ENCODE measurements at places on chromosomes 7 and 10.

- DNase-seq, result no peak
These were observed 30.6 kb downstream of the CPVL start for GRCh38 chr7:29115753-29116152.

DNA sequence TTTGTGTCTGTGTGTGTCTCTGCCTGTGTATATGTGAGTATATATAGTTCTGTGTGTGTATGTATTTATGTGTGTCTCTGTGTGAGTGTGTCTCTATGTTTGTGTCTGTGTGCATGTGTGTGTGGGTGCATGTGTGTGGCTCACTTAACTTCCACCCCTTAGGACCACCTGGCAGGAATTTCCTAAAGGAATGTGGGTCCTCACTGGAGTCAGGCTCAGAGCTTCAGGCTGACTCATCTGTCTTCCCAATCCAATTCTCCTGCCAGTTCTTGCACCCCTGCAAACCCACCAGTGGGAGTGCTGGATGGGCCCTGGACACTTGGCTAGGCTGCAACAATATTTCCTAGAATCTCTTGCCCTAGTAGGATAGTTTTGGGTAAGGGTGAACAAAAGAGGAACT, 70.2 kb upstream of the GRB10 start:
- no peak for DNase-seq

GRCh38 chr7:4713183-4713784, 31.2 kb downstream of the FOXK1 start:
- DNase-seq, result no peak

- DNase-seq, result no peak
These were observed 649.6 kb downstream of the LRMDA start for GRCh38 chr10:76080991-76081390.

GRCh38 chr10:125146791-125147579, 13.4 kb downstream of the CTBP2 start:
- no peak for DNase-seq

- no peak for DNase-seq
These were observed 96.6 kb downstream of the PTPRE start for GRCh38 chr10:128003521-128003920.

DNA sequence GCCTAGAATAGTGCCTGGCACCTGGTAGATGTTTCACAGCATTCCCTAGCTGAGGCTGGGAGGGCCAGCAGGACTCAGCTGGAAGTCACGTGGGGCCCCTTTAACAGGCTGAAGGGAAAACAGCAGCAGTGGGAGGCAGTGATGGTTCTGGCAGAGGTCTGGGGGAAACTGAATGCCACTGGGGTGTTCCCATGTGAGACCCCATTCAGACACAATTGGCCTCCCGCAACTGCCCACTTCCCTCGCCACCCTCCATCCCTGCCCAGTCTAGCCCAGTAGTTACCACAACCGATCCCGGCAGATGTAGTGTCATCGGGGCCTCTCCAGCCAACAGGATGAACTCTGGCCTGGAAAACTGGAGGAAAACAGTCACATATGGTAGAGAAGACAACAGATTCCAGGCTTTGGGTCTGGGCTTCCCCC, 38.3 kb downstream of the FRMPD2 start:
- DNase-seq, result no peak

GRCh38 chr7:121473645-121474300, 77.7 kb upstream of the FAM3C start:
- no peak for DNase-seq

DNA sequence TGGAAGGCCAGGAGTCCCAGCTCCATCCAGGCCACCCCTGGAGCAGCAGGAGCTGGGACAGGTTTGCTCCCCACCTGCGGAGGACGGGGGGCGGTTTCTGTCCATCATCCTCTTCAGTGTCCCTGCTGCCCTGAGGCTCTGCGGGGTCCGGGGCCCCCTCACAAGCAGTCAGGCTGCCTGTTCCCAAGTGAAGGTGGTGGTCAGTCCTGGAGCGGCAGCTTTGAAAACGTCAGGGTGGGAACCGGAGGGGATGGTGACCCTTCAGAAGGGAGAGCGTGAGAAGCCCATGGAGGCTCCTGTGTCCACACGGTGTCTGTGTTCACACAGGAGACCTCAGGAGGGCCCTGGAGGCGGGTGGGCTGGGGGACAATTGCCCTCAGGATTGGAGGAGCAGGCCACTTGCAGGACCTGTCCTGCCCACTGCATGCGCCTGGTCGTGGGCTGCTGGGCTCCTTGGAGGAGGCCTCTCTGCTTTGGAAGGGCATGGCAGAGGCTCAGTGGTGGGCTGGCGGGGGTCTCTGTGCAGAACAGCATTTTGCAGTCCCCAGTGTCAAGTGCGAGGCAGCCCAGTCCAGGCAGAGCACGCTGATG, 49.3 kb upstream of the INPP5A start:
- no peak for DNase-seq

DNA sequence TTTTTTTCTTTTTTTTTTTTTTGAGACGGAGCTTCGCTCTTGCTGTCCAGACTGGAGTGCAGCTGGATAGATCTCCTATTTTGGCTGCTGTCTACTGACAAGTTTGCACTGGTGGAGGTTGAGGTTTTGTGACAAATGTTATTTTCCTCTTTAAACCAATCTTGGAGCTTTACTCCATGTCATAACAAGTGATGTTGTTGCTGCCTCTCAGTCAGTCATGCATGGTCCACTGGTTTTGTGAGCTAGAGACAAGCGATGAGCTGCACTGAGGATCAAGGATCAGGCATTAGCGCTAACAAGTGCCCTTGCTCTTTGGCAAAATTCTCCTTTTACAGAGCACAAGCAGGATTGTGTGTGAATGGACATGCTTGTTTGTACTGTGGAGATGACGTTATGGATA, 805 bp upstream of the WDFY4 start:
- no peak for DNase-seq

DNA sequence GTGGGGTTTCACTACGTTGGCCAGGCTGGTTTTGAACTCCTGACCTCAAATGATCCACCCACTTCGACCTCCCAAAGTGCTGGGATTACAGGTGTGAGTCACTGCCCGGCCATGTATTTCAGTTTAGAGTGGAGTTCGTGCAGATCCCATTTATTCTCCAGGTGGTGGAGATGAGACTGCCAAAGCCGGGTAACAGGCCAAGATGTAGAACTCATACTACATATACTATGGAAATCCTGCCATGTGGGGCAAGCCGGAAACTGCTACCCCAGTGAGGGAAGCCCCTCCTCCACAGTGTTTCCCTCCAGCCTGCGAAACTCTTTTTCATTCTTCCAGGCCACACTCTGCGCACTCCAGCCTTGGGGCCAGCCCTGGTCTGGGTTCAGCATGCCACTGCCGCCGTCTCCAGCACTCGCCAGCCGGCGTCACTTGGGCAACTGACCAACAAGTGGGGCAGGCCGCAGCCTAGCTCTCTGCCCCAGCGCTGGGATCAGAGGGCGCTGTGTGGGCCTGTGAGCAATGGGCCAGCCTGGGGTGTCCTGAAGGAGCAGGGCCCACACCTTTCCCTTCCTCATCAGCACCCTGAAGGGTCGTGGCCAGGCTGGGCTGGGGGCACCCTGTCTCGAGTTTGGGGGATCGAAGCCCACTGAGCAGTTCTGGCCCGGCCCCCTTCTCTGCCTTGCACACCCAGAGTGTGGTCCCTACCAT, 122.0 kb downstream of the TRRAP start:
- no peak for DNase-seq

GRCh38 chr7:114988026-114988425, 66.1 kb downstream of the MDFIC start:
- no peak for DNase-seq

- DNase-seq, result no peak
These were observed 7.5 kb upstream of the KMT2E start for GRCh38 chr7:105006367-105007136.
